ENCODE measurements at places on chromosomes 2 and 18. TPM values are rescaled to one million over a fixed set of nuclear protein-coding genes. Genes with fewer than 3 reads are reported as not detected.

- no peak for DNase-seq
These were observed 96.6 kb upstream of the LYPD1 start for GRCh38 chr2:132766573-132766972.

DNA sequence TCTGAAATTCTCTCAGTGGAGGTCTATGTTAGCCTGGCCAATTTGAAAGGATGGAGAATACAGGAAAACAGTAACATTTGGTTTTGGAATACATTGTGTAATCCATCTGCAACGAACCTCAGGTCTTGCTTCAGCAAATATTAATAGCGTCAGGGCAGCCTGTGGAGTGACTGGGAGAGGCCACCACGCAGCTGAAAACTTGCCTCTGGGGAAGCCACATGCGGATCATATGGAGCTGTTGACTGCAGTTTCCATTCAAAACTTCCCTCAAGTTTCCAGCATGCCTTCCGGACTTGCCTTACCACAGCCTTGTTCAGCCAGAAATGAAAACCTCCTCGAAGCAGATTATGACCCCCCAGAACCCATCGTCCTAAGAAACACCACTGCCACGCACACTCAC lies 25.7 kb downstream of the BCL11A start:
- peak; percentile 92 for DNase-seq

BUB1 gene
- 16.7 TPM for total RNA-seq

C2orf81 gene
- 0.30 TPM for total RNA-seq

- no peak for DNase-seq
These were observed 179.8 kb upstream of the EPAS1 start for GRCh38 chr2:46117379-46117778.

GRCh38 chr2:8475349-8476031 lies 206.4 kb upstream of the ID2 start:
- DNase-seq, result no peak

DLGAP1 gene
- total RNA-seq, result 5.3 TPM
